ENCODE measurements at places on chromosomes 4 and X.

GRCh38 chr4:13633671-13634070 lies 6.1 kb upstream of the BOD1L1 start:
- no peak for DNase-seq

DNA sequence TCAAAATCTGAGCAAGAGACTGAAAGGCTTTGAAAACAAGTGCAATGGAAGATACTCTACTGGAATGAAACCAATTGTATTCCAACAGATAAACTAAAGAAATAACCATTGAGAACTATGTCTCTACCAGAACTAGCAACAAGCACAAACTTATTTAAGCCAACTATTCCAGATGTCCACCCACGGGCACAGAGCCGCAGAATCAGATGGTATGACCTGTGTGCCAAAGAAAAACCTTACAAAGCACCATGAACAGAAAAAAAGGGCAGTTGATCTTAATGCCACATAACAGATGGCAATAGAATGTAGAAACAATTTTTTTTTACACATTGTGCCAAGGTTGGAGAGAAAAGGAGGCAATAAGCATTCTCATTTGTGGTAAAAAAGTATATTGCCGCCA lies 269.3 kb upstream of the ADGRL3 start:
- DNase-seq, result no peak

DNA sequence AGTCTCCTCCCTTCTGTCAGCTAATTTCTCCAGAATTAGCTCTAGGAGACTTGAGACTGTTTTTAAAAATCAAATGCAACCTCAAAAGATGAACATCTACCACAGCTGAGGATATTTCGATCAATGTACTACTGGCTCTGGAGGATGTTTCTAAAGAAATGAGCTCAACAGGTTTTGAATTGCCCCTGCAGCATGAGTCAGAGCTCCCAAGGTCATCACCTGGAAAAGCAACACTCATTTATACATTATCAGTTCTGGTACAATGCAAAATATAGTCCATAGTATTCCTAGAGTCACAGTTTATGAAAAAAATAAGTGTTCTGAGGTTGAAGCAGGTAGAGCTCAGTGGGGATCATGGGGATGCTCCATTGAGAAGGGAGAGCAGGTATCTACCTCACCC lies 50.8 kb upstream of the MCF2 start:
- no peak for DNase-seq

DNA sequence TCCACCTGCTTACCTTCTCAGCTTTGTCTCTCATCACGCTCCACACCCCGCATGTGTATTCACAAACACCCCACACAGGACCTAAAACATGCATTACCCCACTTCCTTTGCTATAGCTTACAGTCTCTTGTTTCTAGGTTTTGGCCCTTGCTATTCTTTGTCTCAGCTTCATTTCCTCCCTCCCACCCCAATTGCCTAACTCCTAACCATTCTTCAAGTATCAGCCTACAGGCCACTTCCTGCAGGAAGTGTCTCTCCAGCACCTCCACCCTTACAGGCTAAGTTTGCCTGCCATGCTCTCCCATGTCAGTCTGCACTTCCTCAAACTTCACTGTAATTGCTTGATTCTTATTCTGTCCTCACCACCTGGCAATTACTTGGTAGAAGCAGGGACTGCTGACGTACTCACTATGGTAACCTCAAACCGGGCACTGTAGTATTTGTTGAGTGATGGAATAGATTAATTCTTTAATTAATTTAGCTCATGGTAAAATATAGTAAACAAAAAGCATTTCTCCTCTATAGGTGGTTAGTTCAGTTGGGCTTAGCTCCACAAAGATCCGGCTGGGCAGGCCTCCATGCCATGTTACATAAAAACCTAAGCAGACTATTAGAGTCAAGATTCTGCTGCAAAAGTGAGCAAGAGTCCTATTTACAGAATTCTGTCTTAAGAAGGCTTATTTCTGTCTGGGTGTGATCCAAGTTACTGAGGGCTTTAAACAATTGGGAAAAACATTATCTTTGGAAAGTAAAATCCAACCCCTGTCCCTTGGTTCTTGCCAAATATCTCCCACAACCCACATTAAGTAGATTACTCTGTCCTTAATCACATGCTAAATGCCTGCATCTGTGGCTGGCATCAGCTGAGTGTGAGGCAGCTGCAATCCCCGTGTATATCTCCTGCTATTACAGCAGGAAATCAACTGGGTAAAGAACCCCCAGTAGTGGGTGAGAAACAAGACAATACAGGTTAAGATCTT lies 124.7 kb upstream of the CPEB2 start:
- no peak for DNase-seq

DNA sequence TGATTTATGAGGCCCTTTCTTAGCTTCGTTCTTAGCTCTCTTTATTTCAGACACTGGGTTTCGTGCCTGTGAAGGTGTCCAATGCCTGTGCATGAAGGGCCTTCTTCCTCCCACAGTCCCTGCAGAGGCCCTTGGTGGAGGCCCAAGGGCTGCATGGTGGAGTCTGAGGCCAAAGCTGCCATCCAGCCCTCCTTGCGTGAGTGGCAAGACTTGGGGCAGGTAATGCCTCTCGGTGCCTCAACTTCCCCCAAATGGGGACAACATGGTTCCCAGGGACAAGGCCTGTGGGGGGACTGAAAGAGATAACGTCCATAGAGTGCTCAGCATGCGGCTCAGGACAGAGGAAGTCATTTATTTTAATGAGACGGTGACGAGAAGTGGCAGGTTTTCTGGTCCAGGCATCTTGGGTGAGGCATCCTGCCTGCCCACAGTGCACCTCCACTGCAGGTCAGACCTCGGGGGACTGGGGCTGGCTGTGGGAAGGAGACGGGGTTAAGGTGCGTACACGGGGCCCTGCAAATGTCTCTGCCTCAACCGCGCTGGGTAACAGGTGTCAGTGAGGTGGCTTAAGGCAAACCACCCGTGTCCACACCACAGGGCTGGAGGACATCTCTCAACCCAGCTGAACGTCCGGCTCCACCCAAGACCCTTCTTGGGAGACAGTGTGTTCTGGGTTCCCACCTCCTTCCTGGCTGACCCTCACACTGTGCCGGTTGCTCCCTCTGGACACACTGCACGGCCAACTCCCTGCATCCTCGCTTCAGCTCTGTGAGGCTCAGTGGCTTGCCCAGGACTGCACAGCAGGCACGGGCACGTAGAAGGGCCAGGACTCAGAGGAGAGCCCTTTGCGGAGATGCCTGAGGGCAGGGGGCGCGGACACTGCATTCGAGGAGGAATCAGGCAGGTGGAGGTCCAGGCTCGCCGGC lies 50.5 kb downstream of the PSAPL1 start:
- DNase-seq, result peak; percentile 34
